Caudate nucleus (tissue), 63 donors: ENCODE measurements at places on chromosomes 13 and 19.

DNA sequence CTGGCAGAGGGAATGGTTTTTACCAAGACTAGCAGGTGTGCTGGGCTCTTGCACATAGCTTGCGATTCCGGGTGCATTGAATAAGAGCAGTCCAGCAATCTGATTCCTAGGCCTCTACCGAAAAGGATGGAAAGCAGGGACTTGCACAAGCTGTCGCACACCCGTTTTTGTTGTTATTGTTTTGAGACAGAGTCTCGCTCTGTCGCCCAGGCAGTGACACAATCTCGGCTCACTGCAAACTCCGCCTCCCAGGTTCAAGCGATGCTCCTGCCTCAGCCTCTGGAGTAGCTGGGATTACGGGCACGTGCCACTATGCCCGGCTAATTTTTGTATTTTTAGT, 5.5 kb downstream of the EBI3 start:
- DNase-seq = no peak

DNA sequence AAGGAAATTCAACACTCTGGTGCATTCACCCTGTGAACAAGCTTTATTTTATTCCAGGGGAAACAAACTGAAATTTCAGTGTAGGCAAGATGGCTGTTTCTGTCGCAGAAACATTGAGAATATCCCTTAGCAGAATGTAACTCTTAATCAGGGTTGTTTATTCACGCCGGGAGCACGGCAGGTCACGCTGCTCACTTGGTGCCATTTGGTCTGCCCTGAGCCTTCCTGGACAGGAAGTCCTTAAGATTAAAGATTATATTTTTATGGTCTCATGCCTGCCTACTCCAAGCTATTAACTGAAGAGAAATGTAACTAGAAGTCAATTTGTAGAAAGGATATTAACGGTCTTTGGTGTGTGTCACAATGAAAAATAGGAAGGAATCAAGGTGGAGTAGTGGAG, 185.3 kb upstream of the ARGLU1 start:
- DNase-seq = no peak

DNA sequence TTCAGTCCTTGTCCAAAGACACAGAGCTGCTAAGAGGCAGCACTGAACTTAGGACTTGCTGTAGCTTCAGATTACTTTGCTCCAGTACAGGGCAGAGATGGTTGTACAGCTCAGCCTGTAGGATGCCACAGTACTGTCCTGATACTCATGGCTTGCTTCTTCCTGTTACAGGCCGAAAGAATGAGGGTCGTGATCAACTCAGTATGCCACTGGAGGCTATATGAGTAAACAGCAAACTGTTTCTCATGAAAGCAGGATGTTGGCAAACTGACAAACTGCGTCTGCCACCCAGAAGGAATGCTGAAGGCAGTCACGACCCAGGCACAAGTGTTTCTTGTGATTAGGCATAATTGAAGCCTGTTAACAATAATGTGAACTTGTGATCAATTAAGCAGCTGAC, 2.8 kb downstream of the ZNF749 start:
- no peak for DNase-seq

- no peak for DNase-seq
These were observed 23.1 kb upstream of the ZNF729 start for GRCh38 chr19:22263121-22263520.

GRCh38 chr19:47313754-47314295, 4.2 kb downstream of the C5AR1 start:
- DNase-seq = no peak

- DNase-seq = no peak
These were observed 165.3 kb downstream of the IER2 start for GRCh38 chr19:13315495-13315894.

- DNase-seq = no peak
These were observed 15.4 kb upstream of the NOP53 start for GRCh38 chr19:47729799-47730520.

DNA sequence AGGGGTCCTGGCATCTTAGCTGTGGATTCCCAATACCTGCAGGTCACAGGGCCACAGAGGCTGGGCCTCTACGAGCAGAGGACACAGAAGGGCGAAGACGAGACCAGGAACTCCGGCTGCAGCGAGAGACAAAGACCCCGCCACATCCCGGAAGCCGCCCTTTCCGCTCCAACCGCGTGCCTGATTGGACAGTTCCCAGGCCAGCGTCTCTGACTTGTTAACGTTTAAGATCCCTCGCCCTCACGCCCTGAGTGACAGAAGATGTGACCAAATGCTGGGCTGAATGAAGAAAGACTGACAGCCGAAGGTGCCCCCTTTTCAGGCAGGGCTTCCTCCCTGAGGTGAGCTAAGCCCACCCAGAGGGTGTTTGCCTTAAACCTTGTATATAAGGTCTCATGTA, at the start of gene ZNF98:
Gene ZNF98, minus strand, starts transcription at position 136 of the 400 bp plus-strand sequence. Its CDS starts 122 bp downstream, at position 14.
- no peak for DNase-seq

DNA sequence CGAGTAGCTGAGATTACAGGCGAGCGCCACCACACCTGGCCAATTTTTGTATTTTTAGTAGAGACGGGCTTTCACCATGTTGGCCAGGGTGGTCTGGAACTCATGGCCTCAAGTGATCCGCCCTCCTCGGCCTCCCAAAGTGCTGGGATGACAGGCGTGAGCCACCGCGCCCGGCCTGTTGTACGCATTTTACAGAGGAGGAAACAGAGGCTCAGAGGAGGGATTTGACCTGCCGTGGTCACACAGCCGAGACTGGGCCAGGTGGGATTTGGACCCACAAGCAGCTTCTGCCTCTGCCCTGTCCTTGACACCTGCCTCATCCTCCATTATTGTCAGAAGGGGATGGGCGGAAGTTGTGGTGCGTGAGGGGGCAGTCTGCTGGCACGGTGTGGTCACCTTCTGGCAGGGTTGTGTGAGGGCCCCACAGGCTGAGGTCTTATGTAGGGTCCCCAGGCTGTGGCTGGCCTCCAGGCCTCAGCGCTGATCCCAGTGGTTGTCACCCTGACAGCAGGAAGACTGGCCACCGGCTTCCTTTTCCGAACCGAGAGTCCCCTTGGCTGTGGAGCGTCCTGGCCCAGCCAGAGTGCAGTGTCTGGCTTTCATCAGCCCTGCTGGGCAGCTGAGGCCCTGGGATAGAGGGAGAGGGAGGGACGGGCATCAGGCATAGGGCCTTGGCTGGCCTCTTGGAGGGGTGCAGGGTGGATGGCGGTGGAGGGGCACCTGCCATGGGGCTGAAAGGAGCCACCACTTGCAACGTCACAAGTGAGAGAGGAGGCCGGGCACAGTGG, 20.3 kb downstream of the NFIC start:
- no peak for DNase-seq

GRCh38 chr13:84831666-84832657, 949.7 kb upstream of the SLITRK1 start:
- no peak for DNase-seq

DNA sequence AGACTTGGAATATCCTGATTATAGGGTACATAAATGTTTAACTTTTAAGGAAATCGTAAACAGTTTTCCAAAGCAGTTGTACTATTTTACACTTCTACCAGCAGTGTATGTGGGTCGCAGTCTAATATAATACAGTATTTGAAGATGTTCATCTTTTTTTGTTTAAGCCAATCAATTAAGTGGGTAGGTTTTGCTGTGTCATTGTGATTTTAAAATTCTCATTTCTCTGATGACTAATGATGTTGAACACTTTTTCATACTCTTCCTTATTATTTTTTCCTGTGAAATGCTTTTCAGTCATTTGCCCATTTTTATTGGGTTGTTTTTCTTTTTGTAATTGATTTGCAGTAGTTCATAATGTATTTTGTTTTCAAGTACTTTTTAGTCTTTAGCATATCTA, 2689.7 kb downstream of the PCDH9 start:
- no peak for DNase-seq

DNA sequence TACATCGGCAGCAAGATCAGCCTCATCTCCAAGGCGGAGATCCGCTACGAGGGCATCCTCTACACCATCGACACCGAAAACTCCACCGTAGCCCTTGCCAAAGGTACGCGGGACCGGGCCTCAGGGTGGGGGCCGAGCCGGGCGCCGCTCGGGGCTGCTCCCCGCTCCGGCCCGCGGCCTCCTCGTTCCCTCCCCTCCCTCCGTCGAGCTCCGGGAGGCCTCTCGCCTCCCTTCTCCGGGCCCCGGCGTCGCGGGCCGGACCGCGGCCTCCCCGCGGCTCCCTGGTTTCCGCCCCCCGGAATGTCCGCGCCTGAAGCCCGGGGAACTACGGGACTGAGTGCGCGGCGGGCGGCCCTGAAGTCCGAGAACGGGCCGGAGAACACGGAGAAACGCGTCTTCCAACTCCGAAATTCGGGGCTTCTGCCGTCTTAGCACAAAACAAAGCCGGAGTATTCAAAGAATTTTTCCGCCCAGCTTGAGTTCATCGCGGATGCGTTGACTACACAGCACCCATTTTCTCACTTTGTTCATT, 423 bp downstream of the LSM14A start:
- no peak for DNase-seq

GRCh38 chr13:41213316-41213715, 18.9 kb upstream of the KBTBD7 start:
- no peak for DNase-seq

GRCh38 chr13:77896536-77896935, 22.1 kb downstream of the EDNRB start:
- no peak for DNase-seq
